GM13977 (cell line): ENCODE measurements at places on chromosomes 2 and 18.

GRCh38 chr2:150303281-150303680 is 184.2 kb downstream of the RND3 start:
- no peak for DNase-seq

GRCh38 chr2:233849607-233850271 is 4.6 kb downstream of the HJURP start:
- DNase-seq, result no peak

GRCh38 chr2:144451443-144451842 is 68.5 kb downstream of the ZEB2 start:
- no peak for DNase-seq

DNA sequence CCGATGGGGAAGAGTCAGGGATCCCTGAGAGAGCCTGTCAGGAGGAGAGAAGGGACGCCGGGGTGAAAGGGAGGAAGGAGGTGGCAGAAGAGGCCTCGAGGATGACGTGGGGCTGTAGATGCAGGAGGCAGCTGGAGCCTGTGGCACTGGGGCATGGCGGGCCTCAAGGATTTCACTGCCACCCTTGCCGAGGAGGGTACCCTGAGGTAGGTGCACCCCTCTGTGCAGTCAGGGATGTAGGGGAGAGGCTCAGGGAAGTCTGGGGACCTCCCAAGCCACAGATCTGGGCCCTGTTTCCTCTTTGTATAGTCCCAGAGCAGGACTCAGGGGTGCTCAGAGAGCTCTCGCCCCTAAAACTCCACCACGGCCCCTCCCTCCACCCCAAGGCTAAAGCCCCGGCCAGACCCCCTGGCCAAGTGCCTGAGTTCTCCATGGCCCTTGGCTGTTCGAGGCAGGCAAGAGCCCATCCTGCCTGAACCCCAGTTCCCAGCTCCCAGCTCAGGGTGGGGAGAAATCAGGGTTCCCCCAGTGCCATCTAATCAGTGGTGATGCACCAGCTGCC is 39.0 kb upstream of the HDAC4 start:
- DNase-seq, result no peak

DNA sequence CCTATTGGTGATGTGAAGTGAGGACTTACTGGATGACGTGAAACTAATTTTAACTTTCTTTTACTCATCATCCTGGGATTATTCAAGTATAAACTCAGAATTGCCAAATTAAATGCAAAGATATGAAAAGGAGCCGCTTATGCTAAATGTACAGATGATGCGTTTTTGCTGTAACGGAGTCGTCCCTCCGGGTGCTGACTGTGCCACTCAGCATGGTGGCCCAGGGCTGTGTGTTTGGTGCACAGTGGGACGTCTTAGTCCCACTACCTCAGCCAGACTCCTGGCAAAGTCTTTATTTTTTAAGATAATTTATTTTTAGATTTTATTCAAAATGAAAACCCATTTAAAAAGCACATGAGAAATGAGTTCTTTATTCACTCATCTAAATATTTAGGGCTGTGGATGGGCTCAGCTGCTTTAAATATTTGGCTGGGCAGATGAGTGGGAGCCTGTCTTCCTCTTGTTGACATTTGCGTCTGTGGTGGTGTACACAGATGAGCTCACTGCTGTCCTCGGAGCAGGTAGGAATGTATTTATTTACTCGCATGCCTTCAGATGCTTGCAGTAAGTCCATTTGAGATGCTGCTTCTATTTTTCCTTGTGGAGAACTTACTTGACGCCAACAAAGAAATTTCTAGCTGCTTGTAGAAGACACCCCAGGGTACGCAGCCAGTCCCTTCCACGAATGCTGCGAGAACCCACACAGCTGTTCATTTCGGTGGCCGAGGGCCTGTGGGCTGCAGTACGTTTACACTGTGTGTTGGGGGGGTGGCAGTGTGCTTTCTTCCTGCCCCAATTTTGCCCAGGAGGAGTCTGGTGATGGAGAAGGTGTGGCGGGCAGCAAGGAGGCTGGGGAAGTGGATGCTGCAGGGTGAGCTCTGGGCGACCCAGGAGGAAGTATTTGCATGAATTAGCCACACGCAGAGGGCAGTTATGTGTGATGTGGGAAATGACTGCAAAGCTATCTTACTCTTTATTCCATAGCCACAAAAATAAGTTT is 105.0 kb downstream of the AGAP1 start:
- no peak for DNase-seq

DNA sequence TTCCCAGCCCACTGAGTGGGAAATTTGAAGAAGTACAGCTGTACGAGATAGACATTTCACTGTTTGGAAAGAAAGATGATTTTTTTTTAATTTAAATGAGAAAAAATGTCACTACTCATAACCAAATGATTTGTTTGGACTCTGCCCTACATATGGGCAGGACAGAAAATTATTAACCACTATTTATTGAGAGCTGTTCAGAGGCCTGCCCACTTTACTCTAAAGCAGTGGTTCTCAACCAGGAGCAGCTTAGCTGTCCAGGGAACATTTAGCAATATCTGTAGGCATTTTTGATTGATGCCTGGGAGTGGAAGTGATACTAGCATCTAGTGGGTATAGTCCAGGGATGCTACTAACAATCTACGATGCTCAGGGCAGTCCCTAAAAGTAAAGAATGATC is 13.4 kb upstream of the DTNA start:
- no peak for DNase-seq

DNA sequence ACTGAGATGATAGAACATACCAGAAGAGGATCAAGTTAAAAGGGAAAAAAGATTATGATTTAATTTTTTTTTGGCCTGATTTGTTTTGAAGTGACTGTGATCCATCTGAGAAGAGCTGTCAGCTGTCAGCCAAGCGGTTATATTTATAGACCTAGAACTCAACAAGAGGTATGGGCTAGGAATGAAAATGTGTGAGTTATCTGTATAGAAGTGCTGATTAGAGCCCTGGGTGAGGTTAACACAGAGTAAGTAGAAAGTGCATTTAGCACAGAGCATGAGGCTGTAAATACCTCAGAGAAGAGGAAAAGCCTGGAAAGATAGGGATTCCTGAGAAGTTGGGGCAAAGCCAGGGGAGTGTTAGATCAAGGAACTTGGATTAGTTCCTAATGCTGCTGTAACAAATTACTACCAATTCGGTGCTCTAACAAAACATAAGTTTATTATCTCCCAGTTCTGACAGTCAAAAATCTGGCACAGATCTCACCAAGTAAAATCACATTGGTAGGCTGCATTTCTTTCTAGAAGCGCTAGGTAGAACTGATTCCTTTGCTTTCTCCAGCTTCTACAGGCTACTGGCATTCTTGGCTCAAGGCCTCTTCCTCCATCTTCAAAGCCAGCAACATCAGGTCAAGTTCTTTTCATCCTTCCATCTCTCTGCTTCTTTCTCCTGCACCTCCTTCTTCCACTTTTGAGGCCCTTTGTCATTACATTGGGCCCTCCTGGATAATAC is 197.4 kb upstream of the SPHKAP start:
- no peak for DNase-seq

GRCh38 chr2:26605195-26605998 is 35.8 kb downstream of the CIB4 start:
- DNase-seq, result peak; percentile 60

GRCh38 chr2:44929735-44930273 is 11.7 kb upstream of the SIX3 start:
- peak; percentile 27 for DNase-seq

- DNase-seq, result no peak
Measured at GRCh38 chr2:58204195-58204959, 36.7 kb downstream of the FANCL start.
